Endothelial cell of umbilical vein (primary cell): ENCODE measurements at places on chromosomes 16 and 17. TPM values are rescaled to one million over a fixed set of nuclear protein-coding genes. Genes with fewer than 3 reads are reported as not detected.

Gene RABEP1
- polyA plus RNA-seq, result 8.9 and 10.1 TPM in 2 replicates

Gene MBTPS1
- polyA plus RNA-seq, result 63.9 and 82.3 TPM in 2 replicates

Gene GALR2
- 0.47 and 0.53 TPM in 2 replicates for polyA plus RNA-seq

Gene GFAP
- 0.07 and 0.16 TPM in 2 replicates for polyA plus RNA-seq

Gene MMP28
- 7.1 and 8.4 TPM in 2 replicates for polyA plus RNA-seq
